ENCODE measurements at places on chromosomes 4 and X.
A peak's percentile ranks its signal among the peaks of the same experiment; 100 is the strongest.

DNA sequence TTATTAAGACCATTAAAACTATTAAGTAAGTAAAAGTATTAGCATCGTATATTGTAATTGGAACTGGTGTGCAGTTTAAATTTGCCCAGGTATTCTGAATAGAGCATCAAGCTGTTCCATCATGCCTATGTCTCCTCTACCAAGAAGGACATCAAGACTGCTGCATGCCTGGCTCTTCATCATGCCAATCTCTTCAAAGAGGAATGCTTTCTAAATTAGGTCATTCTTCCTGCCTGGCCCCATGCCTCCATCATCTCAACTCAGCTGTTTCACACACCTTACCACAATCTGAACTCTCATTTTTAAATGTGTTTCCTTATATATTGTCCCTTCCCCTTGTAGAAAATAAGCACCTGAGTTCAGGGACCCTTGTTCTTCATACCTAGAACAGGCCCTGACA lies 270.5 kb upstream of the PPARGC1A start:
- no peak for DNase-seq

- DNase-seq, result peak; percentile 13
These were observed 124.6 kb downstream of the ANOS1 start for GRCh38 chrX:8607326-8607725.

DNA sequence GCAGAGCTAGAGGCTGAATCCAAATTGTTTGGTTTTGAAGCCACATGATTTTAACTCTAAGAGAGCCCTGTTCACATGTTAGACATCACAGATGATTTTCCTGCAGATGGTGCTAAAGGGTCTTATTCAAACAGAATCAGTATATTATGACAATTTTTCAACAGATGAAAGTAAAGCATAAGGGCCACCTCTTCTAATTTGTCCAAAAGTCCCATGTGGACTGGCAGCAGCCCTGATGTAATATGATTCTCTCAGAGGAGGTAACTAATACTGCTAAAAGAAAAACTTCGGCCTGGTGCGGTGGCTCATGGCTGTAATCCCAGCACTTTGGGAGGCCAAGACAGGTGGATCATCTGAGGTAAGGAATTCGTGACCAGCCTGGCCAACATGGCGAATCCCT lies 26.0 kb upstream of the SETD7 start:
- DNase-seq, result no peak

DNA sequence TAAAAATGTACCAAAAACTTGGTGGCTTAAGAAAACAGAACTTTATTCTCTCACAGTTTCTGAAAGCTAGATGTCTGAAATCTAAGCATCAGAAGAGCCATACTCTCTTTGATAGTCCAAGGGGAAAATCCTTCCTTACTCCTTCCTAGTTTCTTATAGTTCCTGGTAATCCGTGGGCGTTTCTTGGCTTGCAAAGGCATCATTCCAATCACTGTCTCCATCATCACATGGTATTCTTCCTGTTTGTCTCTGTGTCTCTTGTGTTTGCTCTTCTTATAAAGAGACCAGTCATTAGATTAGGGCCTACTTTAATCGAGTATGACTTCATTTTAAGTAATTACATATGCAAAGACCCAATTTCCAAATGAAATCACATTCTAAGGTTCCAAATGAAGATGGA lies 118.9 kb upstream of the FSTL5 start:
- DNase-seq, result no peak

GRCh38 chr4:126604268-126604867 lies 1028.4 kb upstream of the INTU start:
- peak; percentile 54 for DNase-seq

DNA sequence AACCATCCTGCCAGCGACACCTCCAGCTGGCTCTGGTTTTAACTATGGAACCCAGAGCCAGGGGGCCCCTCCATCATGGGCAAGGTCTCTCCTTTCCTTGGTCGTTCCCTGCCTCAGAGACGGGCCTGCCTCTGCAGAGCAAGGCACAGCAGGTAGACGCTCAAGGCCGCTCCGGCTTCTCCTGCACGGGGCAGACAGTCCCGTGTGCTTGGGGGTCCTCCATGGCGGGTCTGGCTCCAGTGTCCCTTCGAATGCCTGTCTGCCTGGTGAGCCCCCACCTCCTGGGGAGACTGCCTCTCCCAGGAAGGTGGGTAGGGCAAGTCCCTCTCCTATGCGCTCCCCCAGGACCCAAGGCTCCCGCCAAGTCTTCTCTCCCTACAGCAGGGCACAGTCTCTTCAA lies 71.5 kb downstream of the ACOX3 start:
- no peak for DNase-seq

DNA sequence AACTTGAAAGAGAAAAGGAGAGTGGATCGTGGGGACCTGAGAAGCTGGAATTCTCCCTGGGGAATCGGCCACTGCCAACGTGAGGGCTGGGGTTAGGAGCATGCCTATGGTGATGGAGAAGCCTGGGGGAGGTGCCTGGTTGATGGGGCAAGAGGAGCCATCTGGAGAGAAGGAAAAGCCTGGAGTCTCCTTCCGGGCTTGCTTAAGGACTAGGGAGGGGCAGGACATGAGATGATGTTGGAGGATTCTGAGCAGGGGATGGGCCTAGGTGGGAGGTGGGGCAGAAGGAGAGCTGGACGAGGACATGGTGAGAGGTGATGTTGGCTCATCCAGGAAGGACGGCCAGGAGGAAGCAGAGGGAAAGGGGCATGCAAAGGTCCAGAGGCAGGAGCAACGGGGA lies 35.0 kb upstream of the GYG2 start:
- no peak for DNase-seq

- no peak for DNase-seq
These were observed 580.9 kb upstream of the ZFP42 start for GRCh38 chr4:187414716-187415115.

Data from fibroblast of skin of right biceps (primary cell).